Activated CD8-positive, alpha-beta memory T cell treated with anti-CD3 and anti-CD28 coated beads for 1 hour (primary cell): ENCODE measurements at places on chromosomes 11 and 22.
A peak's percentile ranks its signal among the peaks of the same experiment; 100 is the strongest.

DNA sequence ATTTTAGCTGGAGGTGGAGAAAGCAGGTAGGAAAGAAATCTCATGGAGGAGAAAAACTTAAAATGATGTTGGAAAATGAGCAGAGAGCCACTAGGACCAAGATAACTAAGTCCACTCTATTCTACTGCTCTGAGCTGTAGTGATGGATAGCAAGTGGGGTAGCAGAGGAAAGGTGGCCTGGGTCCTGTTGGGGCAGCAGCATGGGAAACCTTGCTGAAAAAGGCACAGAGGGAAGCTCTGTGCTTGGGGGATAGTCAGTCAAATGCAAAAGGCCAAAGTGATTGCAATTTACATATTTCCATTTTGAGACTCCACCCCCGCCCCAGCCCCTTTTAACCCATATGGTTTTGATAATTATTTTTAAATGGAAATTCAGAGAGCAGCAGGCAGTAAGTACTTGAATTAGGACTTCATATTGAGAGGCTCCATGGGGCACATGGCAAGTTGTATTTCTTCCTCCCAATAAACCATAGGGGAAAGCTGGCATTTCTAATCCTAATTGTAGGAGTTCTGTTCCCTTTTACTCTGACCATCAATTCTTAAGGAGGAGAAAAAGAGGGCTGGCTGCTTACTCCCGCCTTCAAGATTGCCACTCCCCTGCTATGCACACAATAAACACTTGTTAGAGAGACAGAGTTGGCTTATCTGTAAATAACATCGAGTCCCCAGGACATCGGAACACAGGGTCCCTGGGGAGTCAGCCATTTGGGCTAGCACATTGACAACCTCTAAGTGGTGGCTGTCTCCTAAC, 1341.5 kb upstream of the TENM4 start:
- no peak for DNase-seq

DNA sequence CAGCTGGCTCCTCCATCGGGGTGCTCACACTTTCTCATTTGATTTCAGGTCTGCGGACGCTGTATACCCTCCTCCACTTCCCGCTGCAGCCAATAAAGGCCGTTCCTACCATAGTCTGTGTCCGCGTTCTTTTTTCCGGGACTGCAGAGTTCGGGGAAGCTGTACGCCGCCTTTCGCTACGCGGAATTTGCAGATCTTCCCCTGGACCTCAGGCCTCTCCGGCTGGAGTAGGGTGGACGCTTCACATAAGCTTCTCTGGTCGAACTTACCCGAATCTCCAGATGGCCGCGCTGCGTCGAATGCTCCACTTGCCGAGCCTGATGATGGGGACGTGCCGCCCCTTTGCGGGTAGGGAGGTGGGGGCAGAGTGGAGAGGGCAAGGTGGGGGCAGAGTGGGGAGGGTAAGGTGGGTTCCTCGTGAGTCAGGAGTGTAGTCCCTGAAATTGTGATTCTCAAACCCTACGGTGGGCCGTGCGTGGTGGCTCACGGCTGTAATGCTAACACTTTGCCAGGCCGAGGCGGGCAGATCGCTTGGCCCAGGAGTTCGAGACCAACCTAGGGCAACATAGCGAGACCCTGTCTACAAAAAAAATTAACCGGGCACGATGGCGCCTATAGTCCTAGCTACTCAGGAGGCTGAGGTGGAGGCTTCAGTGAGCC, 617 bp downstream of the CSKMT start:
- DNase-seq: peak; percentile 47

DNA sequence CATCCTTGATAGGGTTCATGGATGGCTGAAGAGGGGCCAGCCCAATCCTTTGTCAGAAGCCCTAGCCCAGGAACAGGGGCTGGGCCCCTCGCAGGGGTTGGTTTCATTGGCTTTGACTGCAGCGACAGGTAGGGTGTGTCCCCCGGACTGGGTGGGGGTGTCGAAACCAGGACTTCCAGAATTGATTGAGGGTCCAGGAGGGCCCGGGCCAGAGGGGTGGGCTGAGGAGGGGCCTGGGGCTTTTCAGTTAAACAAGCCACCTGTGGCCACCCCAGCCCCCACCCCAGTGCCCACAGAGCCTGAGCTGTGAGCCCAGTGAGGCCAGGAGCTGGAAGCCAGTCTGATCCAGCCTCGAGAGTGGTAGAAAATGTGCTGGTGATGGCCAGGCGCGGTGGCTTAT, 18.1 kb upstream of the PRR5 start:
- DNase-seq: no peak

DNA sequence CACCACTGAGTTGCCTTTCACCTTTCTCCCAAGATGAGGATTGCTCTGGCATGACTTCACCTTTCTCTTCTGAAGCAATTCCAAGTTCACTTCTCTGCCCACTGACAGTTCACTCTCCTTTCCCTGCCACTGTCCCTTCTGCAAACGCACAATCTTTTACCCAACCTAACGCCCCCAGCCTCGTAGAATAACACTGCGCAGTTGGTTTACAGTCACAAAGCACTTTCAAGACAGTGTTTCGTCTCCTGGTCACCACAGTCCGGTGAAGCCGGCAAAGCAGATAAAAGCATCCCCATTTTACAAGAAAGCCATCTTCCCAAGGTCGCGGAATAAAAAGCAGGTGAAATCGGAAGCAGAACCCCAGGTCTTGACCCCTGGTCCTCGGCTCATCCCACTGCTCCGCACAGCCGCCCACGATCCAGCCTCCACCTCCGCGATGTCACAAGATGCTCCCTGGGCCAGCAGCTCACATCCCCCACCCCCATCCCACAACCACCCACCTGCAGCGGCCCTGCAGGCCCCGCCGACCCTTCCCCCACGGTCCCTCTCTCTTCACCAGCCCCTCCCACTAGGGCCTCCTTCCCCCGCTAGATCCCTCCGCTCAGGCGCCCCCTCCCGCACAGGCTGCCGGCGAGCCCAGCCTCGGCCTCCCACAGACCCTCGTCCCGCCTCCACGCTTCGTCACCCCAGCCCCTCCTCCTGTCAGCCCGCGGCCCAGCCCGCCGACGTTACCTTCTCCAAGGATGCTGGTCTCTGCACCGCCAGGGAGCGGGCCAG, 585 bp downstream of the PI4KA start:
- DNase-seq: peak; percentile 67

- no peak for DNase-seq
Measured at GRCh38 chr22:21663738-21664137, 2.1 kb upstream of the PPIL2 start.

GRCh38 chr11:66388780-66389386, 17.3 kb upstream of the SLC29A2 start:
- DNase-seq: peak; percentile 49

GRCh38 chr11:87604350-87604749, 566.6 kb downstream of the TMEM135 start:
- DNase-seq: no peak

- DNase-seq: no peak
Measured at GRCh38 chr22:45203150-45203951, 37.3 kb downstream of the KIAA0930 start.

GRCh38 chr11:127470306-127470884, 469.8 kb upstream of the KIRREL3 start:
- DNase-seq: no peak

DNA sequence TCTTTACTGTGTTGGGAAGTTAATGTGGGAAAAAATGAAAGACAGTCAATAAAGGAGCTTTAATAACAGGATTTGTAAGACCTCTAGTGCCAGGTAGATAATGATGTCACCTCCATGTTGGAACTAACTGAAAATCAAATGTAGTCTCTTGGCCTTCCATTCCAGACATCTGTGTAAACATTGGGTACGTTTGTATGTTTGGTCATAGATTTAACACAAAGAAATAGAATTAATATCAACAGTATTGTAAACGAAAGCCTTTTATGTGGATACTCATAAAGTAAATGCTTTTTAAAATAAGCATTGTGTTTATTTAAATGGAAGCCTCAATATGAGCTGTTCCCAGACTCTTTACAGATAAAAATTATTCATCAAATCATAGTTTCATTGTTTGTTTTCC, 605.7 kb downstream of the METTL15 start:
- no peak for DNase-seq

DNA sequence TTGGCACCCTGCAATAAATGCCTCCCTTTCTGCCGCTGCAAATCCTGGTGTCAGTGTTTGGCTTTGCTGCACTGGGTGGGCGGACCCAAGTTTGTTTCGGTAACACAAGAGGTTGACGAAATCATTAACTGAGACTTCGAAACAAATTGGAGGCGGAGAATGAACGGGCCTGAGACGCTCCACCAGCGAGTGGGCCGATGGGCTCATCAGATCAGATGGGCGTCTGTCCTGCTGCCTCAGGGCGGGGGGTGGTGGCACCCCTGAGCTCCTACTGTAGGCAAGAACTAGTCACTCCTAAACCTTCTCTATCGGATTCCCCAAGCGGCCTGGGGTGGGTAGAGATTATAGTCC, 918 bp upstream of the CAPN5 start:
- no peak for DNase-seq
